SJSA1 (cell line): ENCODE measurements at places on chromosomes 6 and 20. TPM values are rescaled to one million over a fixed set of nuclear protein-coding genes. Genes with fewer than 3 reads are reported as not detected.

- H3K27ac ChIP-seq: no peak overlapping the region
- no peak overlapping the region for H3K4me3 ChIP-seq
- no peak for DNase-seq
- peaks cover 9% of the 10 kb centered on the region for H3K4me1 ChIP-seq
These were observed 26.2 kb downstream of the TULP4 start for GRCh38 chr6:158338311-158339112.

DNA sequence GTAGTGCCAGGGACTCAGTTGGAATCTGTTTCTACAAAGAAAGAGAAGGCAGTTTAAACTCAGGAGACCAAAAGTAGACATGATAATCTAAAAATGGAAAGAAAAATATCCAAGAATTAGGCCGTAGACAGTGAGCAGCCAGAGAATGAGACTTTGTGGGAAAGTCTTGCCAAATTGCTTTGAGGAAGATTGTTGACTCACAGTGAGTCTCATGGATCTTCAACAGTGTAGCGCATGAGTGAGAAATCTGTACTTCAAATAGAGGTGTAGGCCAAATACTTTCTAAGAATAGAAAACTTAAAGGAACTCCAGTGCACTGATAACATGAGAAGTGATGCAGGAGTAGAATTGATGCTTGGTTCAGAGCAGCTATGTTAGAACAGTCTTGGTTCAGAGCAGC, 284.5 kb downstream of the HTR1B start:
- no peaks in the 10 kb centered on the region for H3K4me1 ChIP-seq
- no peak overlapping the region for H3K27ac ChIP-seq
- H3K27me3 ChIP-seq: no peaks in the 10 kb centered on the region
- no peak overlapping the region for H3K4me3 ChIP-seq
- no peak for DNase-seq

DNA sequence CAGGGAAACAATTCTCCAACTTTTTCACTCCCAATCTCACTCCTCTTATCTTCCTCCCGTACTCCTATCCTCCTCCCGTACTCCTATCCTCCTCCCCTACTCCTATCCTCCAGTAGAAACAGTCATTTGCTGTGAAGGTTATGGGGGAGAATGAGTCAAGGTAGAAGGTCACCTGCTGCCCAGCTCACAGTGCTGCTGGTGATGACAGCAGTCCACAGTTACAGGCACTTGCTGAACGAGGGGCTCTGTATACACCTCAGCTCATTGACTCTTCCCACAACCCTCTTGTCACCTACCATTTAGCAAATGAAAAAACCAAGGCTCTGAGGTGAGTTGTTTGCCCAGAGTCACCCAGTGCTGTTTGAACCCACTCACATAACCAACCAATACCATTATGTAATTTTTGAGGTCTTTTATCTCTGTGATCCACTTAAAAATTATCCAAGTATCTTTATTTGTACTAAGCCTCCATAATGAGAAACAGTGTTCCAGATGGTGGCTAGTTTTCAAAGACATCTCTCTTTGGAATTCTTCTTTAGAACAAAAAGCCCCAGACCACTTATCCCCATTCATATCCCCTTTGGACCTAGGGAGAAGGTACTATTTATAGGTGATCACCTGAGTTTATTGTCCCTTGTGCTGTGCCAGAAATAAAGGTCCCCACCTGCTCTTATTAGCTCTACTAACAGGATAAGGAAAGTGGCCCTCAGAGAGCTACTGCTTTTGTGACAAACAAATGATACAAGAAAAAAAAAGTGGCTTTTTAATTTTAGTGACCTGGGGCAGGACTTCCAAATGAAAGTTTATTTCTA, 53.2 kb downstream of the PTPN1 start:
- no peak overlapping the region for H3K4me3 ChIP-seq
- no peak for DNase-seq
- peaks cover 59% of the 10 kb centered on the region for H3K36me3 ChIP-seq
- peaks cover 38% of the 10 kb centered on the region for H3K4me1 ChIP-seq

Gene TTBK1
- not detected in 2 replicates for total RNA-seq

Gene PLN
- not detected in 2 replicates for total RNA-seq

Gene ENPP4
- 12.6 and 14.3 TPM in 2 replicates for total RNA-seq
